ENCODE measurements at places on chromosomes 7 and 10. TPM values are rescaled to one million over a fixed set of nuclear protein-coding genes. Genes with fewer than 3 reads are reported as not detected.

DNA sequence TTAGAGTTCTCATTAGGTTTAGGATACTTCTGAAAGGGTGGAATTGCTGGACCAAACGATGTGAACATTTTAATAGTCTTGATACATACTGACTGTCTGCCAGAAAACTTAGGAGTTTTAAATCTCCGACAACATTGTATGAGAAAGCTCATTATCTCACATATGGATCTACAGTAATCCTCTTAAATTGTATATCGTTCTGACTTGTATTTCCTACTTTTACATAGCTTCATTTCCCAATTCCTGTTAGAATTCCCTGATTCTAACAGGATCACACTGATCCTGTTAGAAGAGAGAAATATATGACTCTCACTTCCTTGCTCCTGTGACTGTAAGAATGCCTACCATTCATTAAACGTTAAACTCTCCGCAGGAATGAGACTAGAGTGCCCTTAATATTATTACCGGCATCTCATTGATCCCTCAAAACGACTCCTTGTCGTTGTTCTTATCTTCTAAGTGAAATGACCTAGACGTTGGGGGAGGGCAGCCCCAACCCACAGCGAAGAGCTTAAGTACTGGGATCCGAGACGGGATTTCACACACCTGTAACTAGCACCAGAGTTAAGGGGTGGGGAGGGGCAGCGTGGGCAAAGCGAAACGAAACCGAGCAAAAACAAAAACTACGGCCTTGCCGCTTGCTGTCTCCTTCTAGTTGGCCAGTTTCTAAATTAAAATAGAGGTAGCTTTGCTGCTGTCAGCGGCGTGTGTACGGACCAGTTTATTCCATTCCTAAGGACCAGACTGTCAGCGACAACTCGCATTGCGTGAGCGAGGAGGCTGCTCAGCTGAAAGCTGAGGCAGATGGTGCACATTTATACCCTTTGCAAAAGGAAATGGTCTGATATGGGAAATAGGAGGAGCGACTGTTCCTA lies 678 bp upstream of the TMEM106B start:
- H3K36me3 ChIP-seq: no peaks in the 10 kb centered on the region
- peaks cover 54% of the 10 kb centered on the region for H3K27me3 ChIP-seq
- peak overlapping the region; percentile 73 for H3K27ac ChIP-seq
- peaks cover 23% of the 10 kb centered on the region for H3K4me1 ChIP-seq
- no peak for DNase-seq

The PIP4K2A gene
- total RNA-seq: 28.7 TPM

GRCh38 chr7:151204383-151205032 lies 5.8 kb downstream of the H2BK1 start:
- no peak for DNase-seq
- no peaks in the 10 kb centered on the region for H3K4me1 ChIP-seq
- no peak overlapping the region for H3K4me3 ChIP-seq
- H3K36me3 ChIP-seq: no peaks in the 10 kb centered on the region
- H3K27ac ChIP-seq: no peak overlapping the region
- H3K27me3 ChIP-seq: peaks cover 13% of the 10 kb centered on the region

The C10orf105 gene
- total RNA-seq: 0.12 TPM

GRCh38 chr7:107318523-107319160 lies 149.8 kb downstream of the HBP1 start:
- no peak for DNase-seq
- no peak overlapping the region for H3K4me3 ChIP-seq
- H3K27ac ChIP-seq: no peak overlapping the region
- H3K36me3 ChIP-seq: peaks cover 11% of the 10 kb centered on the region
- H3K27me3 ChIP-seq: no peaks in the 10 kb centered on the region

The ASAH2 gene
- 5.9 TPM for total RNA-seq

- DNase-seq: no peak
- no peak overlapping the region for H3K4me3 ChIP-seq
- H3K36me3 ChIP-seq: peaks cover 49% of the 10 kb centered on the region
- H3K27ac ChIP-seq: no peak overlapping the region
- no peaks in the 10 kb centered on the region for H3K27me3 ChIP-seq
Observed at GRCh38 chr7:141562972-141563371, 11.8 kb downstream of the AGK start.

The CNNM2 gene
- total RNA-seq: 10.0 TPM

DNA sequence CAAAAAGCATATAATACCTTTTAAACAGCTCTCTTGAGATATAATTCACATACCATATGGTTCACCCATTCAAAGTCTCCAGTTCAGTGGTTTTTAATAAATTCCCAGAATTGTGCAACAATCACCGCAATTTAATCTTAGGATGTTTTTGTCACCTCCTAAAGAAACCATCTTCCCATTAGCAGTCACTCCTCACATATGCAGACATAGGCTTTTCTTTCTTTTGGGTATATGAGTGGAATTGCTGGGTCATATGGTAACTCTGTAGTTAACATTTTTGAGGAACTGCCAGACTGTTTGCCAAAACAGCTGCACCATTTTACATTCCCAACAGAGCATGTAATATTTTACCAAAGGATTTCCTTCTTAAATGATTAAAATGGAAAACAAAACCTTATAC lies 57.0 kb downstream of the CC2D2B start:
- no peaks in the 10 kb centered on the region for H3K4me1 ChIP-seq
- H3K27ac ChIP-seq: no peak overlapping the region
- no peaks in the 10 kb centered on the region for H3K36me3 ChIP-seq
- DNase-seq: no peak
- H3K4me3 ChIP-seq: no peak overlapping the region

The PLAC9 gene
- total RNA-seq: 27.5 TPM

The PSD gene
- total RNA-seq: 37.4 TPM

GRCh38 chr7:121874298-121874697 lies 1.3 kb downstream of the PTPRZ1 start:
- peak overlapping the region; percentile 2 for H3K27ac ChIP-seq
- peak overlapping the region; percentile 91 for H3K4me3 ChIP-seq
- no peaks in the 10 kb centered on the region for H3K27me3 ChIP-seq
- no peak for DNase-seq
- H3K36me3 ChIP-seq: peaks cover 2% of the 10 kb centered on the region

GRCh38 chr7:47354071-47354470 lies 227.8 kb downstream of the TNS3 start:
- H3K4me3 ChIP-seq: no peak overlapping the region
- no peak overlapping the region for H3K27ac ChIP-seq
- no peaks in the 10 kb centered on the region for H3K36me3 ChIP-seq
- peaks cover 44% of the 10 kb centered on the region for H3K4me1 ChIP-seq
- H3K27me3 ChIP-seq: no peaks in the 10 kb centered on the region
- no peak for DNase-seq

DNA sequence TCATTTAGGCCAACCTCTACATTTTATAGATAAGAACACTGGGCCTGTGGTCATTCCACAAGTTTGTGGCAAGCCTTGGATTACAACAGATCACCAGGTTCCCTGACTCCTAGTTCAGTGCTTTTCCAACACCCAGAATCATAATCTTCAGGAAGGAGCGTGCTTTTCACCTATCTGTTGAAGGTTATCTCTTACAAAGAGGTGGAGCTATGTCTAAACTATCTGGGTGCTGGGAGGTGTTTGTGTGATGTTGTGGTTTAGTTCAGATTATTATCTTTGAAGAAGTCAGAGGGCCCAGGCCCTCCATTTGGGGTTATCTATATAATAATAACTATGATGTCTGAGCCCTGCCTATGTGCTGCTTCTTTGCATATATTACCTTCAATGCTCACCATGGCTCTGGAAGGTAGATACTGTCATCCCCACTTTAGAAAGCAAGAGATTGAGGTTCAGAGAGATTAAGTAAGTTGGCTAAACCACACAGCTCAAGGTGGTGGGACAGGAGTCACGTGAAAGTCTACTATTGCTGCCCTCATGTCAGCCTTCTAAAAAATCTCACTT lies 24.0 kb downstream of the IL2RA start:
- no peaks in the 10 kb centered on the region for H3K36me3 ChIP-seq
- H3K4me3 ChIP-seq: no peak overlapping the region
- H3K27me3 ChIP-seq: no peaks in the 10 kb centered on the region
- H3K27ac ChIP-seq: no peak overlapping the region
- peaks cover 24% of the 10 kb centered on the region for H3K4me1 ChIP-seq

DNA sequence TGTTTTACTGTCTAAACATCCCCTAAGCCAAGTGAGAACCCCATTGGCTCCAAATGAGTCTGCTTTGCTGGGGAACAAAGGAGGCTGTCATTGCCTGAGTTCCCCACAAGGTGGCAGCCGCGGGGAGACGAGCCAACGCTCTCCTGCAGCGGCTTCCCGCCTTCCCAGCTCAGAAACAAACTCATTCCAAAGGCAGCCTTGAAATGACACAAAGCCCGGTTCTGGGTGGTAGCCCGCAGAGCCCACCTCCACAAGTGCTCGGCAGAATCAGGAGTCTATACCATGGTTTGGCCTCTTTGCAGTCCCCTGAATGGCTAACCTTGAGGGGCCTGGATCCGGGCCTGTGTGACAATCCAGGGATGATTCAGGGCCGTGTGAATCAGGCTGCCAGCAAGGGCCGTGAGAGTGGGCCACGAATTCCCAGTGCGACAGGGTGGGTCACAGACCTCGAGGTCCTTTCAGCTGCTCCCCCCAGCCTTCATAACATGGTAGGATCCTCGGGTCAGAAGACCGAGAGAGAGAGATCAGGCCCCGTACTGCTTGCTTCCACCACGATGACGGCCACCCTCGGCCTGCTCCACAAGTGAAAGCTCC lies 79.7 kb downstream of the DLG5 start:
- DNase-seq: peak; percentile 88
- H3K4me3 ChIP-seq: peak overlapping the region; percentile 70
- peaks cover 67% of the 10 kb centered on the region for H3K4me1 ChIP-seq
- H3K36me3 ChIP-seq: peaks cover 14% of the 10 kb centered on the region
- peak overlapping the region; percentile 98 for H3K27ac ChIP-seq

DNA sequence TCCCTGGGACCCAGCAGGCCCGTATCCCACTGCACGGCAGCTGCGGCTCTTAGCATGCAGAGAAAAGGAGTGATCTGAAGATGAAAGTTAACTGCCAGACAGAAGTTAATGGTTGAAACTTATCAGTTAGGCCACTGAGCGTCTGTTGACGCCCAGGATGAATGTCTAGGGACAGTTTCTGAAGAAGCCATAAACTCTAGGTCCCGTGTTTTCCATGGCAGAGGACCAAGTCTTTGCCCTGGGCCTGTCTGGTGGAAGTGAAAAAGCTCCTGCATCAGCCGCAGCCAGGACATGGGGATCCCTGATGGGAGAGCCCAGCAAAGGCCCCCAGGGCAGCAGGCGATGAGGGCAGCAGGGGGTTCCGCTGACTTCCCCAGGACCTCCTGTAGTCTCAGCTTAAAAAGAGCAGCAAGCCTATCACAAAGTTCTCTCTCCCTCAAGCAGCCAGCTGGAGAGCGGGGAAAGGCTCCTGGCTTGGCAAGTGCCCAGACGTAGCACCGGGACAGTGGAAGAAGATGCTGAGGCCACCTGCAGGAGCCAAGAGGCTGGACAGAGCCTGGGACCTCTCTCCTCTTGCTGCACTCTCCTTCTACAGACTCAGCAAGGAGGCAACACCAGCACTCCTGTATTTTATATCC lies 79.6 kb downstream of the TNS3 start:
- DNase-seq: no peak
- H3K36me3 ChIP-seq: no peaks in the 10 kb centered on the region
- peaks cover 83% of the 10 kb centered on the region for H3K4me1 ChIP-seq
- H3K27ac ChIP-seq: no peak overlapping the region
- no peak overlapping the region for H3K4me3 ChIP-seq
- H3K27me3 ChIP-seq: no peaks in the 10 kb centered on the region

GRCh38 chr7:34227525-34227924 lies 322.2 kb downstream of the BMPER start:
- H3K27me3 ChIP-seq: no peaks in the 10 kb centered on the region
- H3K27ac ChIP-seq: no peak overlapping the region
- H3K36me3 ChIP-seq: peaks cover 4% of the 10 kb centered on the region
- DNase-seq: no peak

DNA sequence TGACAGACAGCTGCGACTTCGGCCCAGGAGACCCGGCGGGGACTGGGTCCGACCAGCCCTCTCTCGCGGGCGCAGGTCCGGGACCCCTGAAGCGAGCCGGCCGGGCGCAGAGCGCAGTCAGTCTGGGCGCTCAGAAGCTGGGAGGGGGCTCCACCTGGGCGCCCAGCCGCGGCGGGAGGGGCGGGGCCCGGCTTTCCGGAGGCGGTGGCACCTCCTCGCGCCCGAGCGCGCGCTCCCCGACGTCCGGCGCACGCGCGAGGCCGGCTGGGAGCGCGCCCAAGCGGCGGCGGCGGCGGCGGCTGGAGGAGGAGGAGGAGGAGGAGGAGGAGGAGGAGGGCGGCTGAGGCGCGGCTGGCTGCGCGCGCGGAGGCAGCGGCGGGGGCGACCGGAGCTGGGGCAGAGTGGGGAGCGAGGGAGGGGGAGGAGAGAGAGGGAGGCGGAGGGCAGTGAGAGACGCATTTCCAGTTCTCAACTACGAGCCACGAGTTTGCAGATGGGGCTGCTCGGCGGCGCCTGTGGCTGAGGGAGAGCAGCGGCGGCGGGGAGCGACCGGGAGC lies at the start of gene PALS2:
Gene PALS2, plus strand, starts transcription at position 456 of the 557 bp plus-strand sequence. CDS start 50,216 bp downstream, outside the sequence.
- peaks cover 23% of the 10 kb centered on the region for H3K4me1 ChIP-seq
- H3K36me3 ChIP-seq: no peaks in the 10 kb centered on the region

DNA sequence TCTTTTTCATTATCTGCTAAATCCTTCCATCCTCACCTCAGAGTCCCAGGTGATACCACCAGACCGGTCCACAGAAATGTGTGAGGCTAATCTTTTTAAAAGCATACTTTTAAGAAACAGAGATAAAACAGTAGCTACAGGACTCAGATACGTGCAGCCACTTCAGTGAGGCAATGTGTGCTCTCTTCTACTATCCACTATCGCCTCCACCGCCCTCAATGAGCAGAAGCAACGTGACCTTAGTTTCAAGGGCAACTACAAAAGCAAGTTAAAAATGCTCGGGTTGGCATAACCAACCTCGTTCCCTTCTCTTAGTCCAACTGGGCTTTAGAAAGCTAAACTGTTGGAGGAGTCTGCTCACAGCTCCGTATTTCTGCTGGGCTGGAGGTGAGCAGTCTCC lies 4.2 kb downstream of the FGFR2 start:
- peaks cover 66% of the 10 kb centered on the region for H3K4me1 ChIP-seq
- peak overlapping the region; percentile 91 for H3K4me3 ChIP-seq
- DNase-seq: no peak
- peaks cover 30% of the 10 kb centered on the region for H3K27me3 ChIP-seq
- peaks cover 13% of the 10 kb centered on the region for H3K36me3 ChIP-seq
- H3K27ac ChIP-seq: no peak overlapping the region

The CCDC146 gene
- total RNA-seq: 6.4 TPM

- H3K27ac ChIP-seq: no peak overlapping the region
- no peaks in the 10 kb centered on the region for H3K36me3 ChIP-seq
- H3K4me1 ChIP-seq: no peaks in the 10 kb centered on the region
- no peak for DNase-seq
Observed at GRCh38 chr7:132045002-132045401, 488.6 kb upstream of the PODXL start.

- no peaks in the 10 kb centered on the region for H3K36me3 ChIP-seq
- no peak for DNase-seq
- no peak overlapping the region for H3K27ac ChIP-seq
- H3K4me1 ChIP-seq: peaks cover 36% of the 10 kb centered on the region
Observed at GRCh38 chr10:71346731-71347130, 27.7 kb downstream of the SLC29A3 start.

The PRKG1 gene
- 4.4 TPM for total RNA-seq

DNA sequence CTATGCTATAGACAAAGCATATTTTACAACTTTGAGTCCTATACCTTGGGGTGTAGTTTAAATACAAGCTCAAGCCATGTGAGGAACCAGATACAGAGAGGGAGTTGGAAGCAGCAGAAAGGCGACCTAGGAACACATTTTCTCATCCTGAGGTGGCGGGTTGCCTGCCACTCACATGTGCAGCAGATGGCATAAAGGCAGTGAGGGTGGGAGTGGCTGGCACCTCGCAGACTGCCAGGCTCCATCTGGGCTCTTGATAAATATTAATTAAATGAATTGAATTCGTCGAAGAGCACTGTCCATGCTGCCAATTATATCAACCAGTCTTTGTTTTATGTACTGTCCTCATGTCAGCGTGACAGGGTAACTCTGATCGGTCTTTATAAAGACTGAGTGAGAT lies 79.0 kb upstream of the SEMA3C start:
- peaks cover 2% of the 10 kb centered on the region for H3K36me3 ChIP-seq
- DNase-seq: no peak
- no peaks in the 10 kb centered on the region for H3K27me3 ChIP-seq
- no peak overlapping the region for H3K27ac ChIP-seq
- H3K4me1 ChIP-seq: peaks cover 4% of the 10 kb centered on the region
